ENCODE measurements at places on chromosomes 3 and 15.

DNA sequence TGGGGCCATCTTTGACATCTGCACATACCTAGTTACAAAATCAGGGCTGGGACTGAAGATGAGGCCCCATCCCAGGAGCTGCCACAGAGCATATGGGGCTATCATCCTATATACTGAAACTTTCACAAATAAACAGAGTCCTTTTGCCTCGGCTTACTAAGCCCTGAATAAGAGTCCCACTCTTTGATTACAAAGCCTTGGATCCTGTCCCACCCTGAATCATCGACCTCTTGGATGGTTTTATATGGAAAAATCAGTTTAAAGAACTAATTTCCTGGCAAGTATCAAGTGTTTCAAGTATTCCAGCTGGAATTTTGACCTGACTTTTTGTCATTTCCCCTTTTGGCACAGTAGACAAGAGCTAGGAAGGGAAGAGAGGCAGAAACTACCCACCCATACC lies 331.3 kb upstream of the FRG2C start:
- no peak for DNase-seq

GRCh38 chr3:11438646-11439045 lies 166.4 kb downstream of the ATG7 start:
- no peak for DNase-seq

GRCh38 chr15:81244306-81244705 lies 47.6 kb downstream of the IL16 start:
- no peak for DNase-seq

- no peak for DNase-seq
Measured at GRCh38 chr3:159191447-159191846, 389.6 kb downstream of the MFSD1 start.

GRCh38 chr3:10228248-10228950 lies 19.9 kb upstream of the TATDN2 start:
- DNase-seq = no peak

- DNase-seq = no peak
Measured at GRCh38 chr3:124985349-124985748, 50.8 kb upstream of the MUC13 start.

- no peak for DNase-seq
Measured at GRCh38 chr3:102148598-102149337, 286.0 kb upstream of the ZPLD1 start.

- DNase-seq = no peak
Measured at GRCh38 chr3:51830345-51830744, 31.1 kb upstream of the IQCF2 start.

- DNase-seq = no peak
Measured at GRCh38 chr3:46867550-46867898, 4.3 kb upstream of the MYL3 start.

DNA sequence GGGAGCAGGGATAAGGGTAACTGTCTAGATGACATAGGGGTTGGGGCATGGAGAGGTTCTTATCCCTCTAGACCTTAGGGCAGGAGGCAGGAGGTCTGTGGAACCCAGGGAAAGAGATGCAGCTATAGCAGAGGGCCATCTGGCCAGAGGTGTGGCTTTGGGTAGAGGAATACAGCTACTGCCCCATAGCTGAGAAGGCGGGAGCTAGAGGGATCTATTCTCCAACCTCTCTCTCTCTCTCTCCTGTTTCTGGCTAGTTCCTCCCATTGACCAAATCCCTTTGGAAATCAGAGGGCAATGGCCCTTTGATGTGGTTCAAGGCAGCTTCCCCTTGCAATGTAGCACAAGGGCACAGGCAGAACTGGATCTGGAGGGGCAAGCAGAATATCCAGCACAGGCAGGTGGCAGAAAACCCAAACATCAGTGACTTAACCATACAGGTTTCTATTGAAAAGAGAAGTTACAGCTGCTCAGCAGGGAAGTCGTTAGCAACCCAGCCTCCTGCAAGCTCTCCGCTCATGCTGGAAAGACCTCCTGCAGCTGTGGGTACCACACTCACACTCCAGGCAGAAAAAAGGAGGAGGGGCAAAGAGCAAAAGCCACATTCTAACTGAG lies 22.3 kb upstream of the LMOD3 start:
- no peak for DNase-seq

GRCh38 chr3:106943071-106943470 lies 434.2 kb upstream of the CCDC54 start:
- DNase-seq = no peak

DNA sequence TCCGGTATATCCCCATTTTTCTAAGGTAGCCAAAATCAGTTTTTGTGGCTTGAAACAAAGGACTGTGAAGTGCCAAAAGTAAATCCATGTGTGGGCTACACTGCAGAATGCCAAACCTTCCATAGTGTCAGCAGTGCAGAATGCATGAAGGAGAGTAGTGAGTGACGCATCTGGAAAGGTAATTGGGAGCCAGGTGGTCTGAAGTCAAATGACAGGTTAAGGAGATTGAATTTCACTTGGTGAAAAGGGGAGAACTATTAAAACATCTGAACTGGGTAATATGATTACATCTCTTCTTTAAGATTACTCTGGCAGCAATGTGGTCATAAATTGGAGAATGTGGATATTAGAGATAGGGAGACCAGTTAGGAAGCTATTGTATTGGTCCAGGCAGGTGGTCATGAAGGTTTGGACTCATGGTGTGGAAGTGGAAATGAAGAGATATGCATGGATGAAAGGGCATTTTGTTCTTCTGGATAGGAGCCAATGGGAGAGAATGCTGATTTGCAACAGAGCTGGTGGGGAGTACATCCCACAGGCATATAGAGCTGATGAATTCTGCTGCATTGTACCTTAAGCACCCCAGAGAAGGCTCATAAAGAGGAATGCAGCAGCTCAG lies 118.2 kb downstream of the ECT2 start:
- DNase-seq = no peak

All from activated CD8-positive, alpha-beta memory T cell treated with anti-CD3 and anti-CD28 coated beads for 1 hour (primary cell).